ENCODE measurements at places on chromosomes 5 and 9.

- no peak for DNase-seq
Observed at GRCh38 chr5:14580398-14581034, 1.1 kb upstream of the OTULINL start.

- DNase-seq = no peak
Observed at GRCh38 chr5:121006217-121006616, 542.1 kb downstream of the PRR16 start.

DNA sequence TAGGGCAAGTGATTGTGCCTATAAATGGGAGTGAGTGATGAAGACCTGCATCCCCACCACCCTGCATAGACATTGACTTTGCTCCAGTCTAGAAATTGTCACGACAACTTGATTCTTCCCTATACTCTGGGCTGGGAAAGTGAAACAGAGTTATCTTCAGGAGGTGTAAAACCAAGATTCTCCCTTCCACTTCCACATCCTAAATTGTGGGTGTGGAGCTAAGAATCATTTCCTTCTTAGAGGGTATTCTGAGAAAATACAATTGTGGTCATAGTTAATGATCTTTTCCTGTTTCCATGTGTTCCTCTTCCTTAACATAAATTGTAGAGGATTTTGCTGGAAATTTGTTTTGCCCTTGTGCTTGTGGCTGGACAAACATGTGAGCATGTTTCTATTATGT, 96.8 kb upstream of the PJA2 start:
- no peak for DNase-seq

- no peak for DNase-seq
Observed at GRCh38 chr5:120942596-120943350, 478.7 kb downstream of the PRR16 start.

DNA sequence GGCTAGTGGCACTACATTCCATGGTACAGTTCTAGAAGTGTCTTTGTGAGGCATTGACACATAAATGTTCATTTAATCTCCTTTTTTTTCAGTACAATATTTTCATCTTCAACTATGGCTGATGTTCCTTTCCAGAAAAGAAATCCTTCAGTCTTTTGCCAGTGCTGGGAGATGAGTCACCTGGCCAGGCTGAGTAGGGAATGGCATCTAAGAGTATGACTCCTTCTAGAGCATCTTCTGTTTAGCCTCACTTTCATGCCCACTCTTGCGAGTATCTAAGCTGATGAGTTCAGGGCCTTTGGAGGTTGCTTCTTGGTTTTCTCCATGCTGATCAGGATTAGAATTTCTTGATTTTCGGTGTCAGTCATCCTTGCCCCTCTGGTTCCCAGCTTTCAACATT, 124.4 kb downstream of the SLC28A3 start:
- no peak for DNase-seq

- DNase-seq = peak; percentile 85
Observed at GRCh38 chr5:43602461-43603343, at the start of gene NNT. Gene NNT (plus strand): TSS chr5:43603180. CDS start chr5:43609196, 6,016 bp downstream.

GRCh38 chr9:20865347-20865746, 166.1 kb downstream of the HACD4 start:
- no peak for DNase-seq

DNA sequence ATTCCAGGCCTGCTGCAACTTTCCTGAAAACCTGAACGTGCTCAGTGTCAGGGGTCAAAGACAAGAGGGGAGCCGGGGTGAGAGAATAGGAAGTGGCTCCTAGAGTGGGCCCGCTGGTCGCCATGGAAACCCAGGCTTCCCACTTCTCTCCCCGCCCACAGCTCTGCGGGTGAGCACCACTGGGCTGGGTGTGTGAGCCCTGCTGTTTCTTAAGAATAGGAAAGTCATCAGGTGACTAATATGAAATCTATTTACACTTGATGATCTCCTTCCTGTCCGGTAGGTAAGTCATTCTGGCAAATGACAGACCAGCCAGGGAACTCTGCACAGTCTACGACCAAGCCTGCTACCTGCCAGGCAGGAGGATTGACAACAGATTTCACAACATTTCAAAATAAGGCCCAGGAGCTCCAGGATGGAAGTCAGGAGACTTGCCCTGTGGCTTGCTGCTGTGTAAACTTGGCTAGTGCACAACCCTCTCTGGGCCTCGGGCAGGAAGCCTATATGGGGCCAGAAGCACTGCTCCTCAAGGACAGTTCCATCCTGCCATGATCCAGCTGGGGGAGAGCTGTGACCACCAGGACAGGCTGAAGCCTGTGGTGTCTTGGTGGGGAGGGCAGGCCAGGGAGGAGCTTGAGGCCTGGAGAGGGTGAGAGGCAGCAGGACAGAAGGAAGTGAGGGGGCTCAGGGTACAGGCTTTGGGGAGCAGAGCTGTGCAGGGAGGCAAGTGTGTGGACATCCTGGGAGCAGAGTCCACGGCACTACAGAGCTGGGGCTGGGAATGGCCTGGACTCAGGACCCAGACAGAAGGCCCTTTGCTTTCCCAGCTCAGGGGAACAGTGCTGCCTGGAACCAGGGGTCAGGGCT, 60.6 kb downstream of the SHB start:
- no peak for DNase-seq

DNA sequence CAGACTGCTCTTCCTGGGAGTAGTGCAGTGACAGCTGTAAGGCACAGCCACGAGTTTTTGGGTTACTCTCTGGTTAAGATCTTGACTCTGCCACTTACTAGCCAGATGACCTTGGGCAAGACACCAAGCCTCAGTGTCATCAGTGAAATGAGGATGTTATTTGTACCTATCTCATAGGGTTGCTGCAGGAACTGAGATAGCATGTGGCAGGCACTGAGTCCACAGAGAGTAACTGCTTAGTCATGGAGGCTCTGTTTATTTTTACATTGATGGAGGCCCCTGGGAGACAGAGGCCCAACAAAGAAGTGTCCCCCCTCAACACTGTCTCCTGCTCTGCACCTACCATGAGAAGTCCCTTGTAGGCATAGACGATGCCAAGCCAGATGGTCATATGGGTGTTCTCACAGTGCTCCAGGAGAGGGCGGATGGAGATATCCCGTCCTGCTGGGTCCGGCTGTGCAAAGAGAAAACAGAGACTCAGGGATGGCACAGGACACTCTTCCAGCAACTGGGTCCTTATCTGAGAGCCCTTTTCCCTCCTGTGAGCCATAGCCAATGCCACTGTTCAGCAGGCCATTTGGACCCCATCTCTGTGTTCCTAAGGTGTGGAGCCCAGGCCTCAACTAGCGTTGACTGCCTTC, 55.4 kb upstream of the TBC1D2 start:
- DNase-seq = no peak

GRCh38 chr9:108743901-108744371, 111.8 kb downstream of the ACTL7B start:
- no peak for DNase-seq

- no peak for DNase-seq
Observed at GRCh38 chr5:2293906-2294305, 411.2 kb upstream of the IRX4 start.

GRCh38 chr5:178606269-178606668, 16.1 kb upstream of the COL23A1 start:
- no peak for DNase-seq

GRCh38 chr9:126704892-126705766, 91.4 kb downstream of the LMX1B start:
- DNase-seq = peak; percentile 80

GRCh38 chr5:39469176-39469575, 44.4 kb upstream of the DAB2 start:
- no peak for DNase-seq

DNA sequence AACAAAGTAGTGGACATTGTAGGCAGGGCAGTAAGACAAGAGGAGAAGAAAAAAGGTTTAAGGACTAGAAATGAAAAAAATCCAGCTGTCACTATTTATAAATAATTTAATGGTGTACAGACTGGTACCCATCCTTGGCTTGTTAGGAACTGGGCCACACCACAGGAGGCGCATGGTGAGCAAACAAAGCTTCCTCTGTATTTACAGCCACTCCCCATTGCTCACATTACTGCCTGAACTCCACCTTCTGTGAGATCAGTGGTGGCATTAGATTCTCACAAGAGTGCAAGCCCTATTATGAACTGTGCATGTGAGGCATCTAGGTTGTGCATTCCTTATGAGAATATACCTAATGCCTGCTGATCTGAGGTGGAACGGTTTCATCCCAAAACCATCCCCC, 62.6 kb upstream of the DMAC1 start:
- no peak for DNase-seq

DNA sequence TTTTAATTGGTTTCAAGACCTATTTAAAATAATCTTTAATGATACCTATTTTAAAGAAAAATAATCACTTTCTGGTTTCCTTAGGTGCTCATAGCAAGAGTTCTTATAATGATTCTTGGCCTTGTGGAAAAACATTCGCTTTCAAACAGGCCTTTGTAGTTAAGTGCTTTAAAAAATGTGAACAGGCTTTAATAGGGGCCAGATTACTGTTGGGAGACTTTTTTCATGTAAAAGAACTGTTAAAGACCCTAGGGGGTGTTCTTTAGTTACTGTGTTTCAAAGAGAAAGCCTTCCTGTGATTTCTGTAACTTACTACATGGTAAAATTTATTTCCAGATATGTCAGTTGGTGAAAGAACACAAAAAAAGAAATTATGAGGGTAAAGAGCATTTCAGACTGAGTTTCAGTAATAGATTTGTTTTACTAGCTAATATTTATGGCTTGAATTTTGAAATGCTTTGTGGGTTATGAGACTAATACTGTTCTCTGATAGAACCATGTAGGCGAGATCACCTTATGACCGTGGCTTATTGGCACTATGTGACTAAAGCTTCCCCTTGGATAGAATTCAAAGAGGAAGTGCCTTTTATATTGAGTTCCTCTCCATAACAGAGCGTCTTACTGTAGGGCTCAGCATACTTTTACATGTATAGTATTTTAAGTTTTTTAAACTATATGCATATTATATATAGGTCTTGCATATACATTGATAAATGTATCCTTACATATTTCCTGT, 70.7 kb downstream of the CSNK1G3 start:
- DNase-seq = peak; percentile 7

DNA sequence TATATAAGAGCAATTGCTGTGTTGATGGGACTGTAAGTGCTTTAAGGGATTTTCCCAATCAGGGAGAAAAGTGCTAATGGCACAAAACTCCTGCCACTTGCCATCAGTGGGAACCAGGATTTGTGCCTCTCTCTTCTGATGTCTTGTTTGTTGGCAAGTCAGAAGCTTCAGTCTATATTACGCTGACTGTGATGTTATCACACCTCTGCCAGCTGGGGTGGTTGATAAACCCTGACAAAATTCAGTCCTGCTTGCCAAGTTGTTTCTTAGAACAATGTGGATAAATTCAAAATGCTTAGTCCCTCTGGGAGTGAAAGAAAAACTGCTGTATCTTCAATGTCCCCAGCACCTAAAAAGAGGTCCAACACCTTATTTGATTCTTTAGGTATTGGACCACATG, 161.4 kb upstream of the FBXL7 start:
- no peak for DNase-seq

DNA sequence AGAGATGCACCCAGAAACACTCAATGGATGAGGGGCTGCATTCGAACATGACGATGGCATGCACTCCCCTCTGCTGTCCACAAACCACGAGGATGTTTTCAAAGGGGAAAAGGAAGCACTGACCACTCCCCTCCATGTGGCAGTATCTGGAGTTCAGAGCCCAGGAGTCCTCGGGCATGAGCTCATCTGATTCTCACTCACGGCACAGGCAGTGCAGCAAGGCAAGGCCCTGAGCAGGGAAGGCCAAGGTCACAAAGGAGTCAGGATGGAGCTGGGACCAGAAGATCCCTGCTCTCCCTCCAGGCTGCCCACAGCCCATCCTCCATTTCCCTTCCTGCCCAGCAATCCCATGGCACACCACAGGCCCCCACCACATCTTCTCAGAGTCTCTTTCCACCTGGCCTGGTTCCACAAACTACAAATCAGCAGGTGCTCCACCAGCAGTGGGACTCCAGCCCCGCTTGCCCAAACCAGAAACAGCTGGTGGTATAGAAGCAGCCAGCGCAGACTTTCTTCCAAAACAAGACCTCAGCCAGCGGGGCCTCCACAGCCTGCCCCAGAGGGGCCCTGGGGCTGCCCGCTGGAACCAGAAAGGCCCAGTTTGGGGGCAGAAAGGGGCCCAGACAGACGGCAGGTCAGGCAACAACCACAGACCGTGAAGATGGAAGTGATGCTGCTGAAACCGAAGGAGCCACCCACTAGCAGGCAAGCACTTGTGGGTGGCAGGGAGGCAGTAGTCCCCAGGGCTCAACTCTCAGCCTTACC, 12.2 kb downstream of the TNIP1 start:
- DNase-seq = no peak

DNA sequence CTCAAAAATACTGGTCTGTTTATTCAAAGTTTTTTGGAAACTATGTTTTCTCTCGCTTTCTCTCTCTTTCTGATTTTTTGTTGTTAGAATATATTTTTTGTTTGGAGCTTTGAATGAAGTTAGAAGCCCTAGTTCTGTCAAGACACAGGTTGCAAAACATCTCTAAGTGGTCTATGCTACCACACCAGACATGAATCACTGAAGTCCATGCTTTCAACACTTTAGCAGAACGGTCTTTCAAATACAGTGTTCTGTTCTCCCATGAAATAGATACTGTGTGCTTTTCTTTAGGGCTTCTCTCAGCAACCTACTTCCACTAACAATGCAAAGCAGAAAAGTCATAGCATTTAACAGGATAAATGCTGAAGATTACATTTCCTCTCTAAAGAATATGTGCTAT, 392.5 kb downstream of the TMEM167A start:
- DNase-seq = no peak

DNA sequence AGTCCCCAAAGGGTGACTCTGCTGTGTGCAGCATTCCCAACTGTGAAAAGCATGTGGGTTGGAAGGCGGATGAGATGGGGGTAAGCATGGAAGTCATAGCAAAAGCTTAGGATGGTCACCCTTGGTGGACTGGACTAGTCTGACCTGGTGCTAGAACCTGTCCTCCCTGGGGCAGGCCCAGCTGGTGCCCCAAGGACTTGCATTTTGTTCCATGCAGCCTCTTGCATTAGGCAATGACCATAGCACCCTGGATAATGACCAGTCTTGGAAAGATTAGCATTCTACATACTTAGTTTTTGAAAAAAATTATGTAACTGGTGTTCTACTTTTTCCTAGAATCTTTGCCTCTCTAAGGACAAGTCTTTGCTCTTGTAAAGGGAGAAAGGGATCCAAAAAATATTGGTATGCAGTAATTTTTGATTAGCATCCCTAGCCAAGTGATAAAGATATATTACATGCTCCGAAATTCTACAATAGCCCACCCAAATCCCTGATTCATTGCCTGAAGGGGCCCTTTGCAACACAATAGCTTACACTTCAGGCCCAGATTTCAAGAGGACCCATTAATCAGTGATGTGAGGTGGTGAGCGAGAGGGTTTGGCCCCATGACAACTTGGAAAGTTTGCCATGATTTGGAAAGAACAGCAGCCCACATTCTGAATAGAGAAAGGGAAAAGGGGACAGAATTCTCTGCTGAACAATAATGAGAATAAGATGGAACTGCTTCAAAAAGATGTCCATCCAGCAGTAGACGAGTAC, 93.3 kb upstream of the CD180 start:
- DNase-seq = no peak

GRCh38 chr5:114054594-114054993, 307.3 kb upstream of the KCNN2 start:
- no peak for DNase-seq

DNA sequence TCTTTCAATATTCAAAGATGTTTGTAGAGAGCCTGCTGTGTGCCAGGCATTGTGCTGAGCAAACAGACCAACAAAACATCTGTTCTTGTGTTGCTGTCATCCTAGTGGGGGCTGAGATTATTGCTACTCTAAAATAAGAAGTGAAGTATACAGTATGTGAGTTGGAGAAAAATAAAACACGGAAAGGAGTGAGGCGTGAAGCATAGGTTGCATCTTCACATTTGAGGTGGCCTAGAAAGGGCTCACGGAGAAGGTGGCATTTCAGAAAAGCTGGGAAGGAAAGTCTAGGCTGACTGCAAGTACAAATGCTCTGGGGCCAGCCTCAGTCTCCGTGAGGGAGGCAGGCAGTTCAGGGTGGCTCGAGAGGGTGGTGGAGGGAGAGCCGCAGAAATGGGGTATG, 80.3 kb downstream of the CSNK1A1 start:
- DNase-seq = no peak

Measured in Ammon's horn (tissue), 1 donor.